ENCODE measurements at places on chromosomes 6 and 20.

DNA sequence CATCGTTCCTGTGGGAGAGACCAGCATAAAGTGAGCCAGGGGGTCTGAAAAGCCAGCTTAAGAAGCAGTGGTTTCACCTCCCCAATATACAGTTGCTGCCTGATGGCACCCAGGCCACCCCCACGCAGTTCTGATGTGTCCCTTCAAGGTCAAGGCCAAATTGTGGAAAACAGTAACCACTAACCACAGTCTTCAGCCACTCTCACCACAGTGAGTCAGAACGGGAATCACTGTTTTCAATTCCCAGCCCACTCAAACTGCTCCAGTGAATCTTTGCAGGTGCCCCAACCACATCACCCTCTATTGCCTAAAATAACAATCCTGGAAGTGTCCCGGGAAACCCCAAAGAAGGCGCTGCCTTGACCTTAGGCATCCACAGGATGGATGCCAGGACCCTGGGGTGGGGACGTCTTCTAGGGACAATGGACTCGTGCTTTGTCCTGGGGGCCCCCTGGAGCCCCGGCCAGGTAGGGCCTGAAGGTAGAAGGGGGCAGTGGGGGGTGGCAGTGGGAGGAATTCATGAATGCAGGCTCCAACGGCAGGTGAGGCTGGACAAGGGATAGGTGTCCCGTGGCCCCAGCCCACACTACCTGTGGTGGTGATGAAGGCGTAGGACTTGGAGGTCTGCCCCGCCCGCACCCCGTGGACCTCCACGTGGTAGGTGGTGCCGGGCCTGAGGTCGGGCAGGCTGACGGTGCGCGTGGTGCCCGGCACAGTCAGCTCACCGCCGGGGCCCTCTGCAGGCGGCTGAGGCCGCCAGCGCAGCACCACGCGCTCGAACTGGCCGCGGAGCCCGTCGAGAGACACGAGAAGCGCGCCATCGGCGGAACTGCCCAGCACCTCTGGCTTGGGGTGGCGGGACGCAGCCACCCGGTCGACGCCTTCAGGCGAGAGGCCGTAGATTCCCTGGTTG lies 22.2 kb downstream of the TNXB start:
- peaks cover 30% of the 10 kb centered on the region for H3K4me1 ChIP-seq
- peaks cover 28% of the 10 kb centered on the region for H3K36me3 ChIP-seq
- no peak overlapping the region for H3K4me3 ChIP-seq
- H3K27ac ChIP-seq = peak overlapping the region; percentile 65
- H3K27me3 ChIP-seq = no peaks in the 10 kb centered on the region

- H3K27ac ChIP-seq = no peak overlapping the region
- no peaks in the 10 kb centered on the region for H3K27me3 ChIP-seq
- no peak for DNase-seq
- peaks cover 6% of the 10 kb centered on the region for H3K4me1 ChIP-seq
- H3K4me3 ChIP-seq = no peak overlapping the region
These were observed 2.8 kb upstream of the RAB23 start for GRCh38 chr6:57224769-57225515.

- no peak for DNase-seq
- no peak overlapping the region for H3K4me3 ChIP-seq
- H3K4me1 ChIP-seq = no peaks in the 10 kb centered on the region
These were observed 69.7 kb downstream of the MDN1 start for GRCh38 chr6:89749918-89750317.

GRCh38 chr6:157804448-157805327 lies 18.4 kb upstream of the SNX9 start:
- H3K36me3 ChIP-seq = no peaks in the 10 kb centered on the region
- no peak overlapping the region for H3K4me3 ChIP-seq
- peaks cover 11% of the 10 kb centered on the region for H3K27me3 ChIP-seq
- H3K27ac ChIP-seq = no peak overlapping the region

DNA sequence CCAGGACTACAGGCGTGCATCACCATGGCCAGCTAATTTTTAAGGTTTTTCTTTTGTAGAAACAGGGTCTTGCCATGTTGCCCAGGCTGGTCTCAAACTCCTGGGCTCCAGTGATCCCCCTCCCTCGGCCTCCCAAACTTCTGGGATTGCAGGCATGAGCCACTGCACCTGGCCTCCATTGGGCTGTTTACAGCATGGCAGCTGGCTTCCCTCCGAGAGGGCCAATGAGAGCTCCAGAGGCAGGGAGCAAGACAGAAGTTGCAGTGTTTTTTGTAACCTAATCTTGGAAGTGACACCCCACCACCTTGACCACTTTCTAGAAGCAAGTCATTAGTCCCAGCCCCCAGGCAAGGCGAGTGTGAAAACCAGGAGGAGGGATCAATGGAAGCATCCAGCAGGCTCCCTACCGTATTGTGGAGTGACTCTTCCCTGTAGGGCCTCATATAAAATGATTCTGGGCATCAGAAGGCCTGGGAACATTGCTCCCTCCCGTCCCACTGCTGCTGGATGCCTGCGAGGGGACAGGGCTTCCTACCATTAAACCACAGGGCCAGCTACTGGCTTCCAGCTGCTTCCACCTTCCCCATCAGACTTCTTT lies 144.4 kb downstream of the ZDHHC14 start:
- H3K27ac ChIP-seq = no peak overlapping the region
- no peaks in the 10 kb centered on the region for H3K36me3 ChIP-seq
- no peaks in the 10 kb centered on the region for H3K27me3 ChIP-seq

GRCh38 chr6:52089758-52090348 lies 2.4 kb upstream of the PKHD1 start:
- H3K36me3 ChIP-seq = no peaks in the 10 kb centered on the region
- no peaks in the 10 kb centered on the region for H3K4me1 ChIP-seq
- no peak overlapping the region for H3K27ac ChIP-seq
- no peaks in the 10 kb centered on the region for H3K27me3 ChIP-seq

GRCh38 chr6:52209770-52210169 lies 23.6 kb downstream of the IL17A start:
- no peak overlapping the region for H3K4me3 ChIP-seq
- no peak for DNase-seq
- no peaks in the 10 kb centered on the region for H3K36me3 ChIP-seq

DNA sequence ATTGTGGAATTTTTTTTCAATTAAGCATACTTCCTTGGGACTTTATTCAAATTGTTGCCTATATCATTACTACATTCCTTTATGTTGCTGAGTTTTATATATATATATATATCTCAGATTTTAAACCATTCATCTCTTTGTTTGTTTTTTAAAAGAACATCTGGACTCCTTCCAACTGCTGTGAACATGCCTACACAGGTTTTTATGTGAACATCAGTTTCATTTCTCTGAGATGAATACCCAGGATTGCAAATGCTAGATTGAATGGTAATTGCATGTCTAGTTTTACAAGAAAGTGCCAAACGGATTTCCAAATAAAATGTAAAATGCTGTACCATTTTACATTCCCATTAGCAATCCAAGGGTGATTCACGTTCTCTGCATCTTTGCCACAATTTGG lies 1289.3 kb downstream of the HACE1 start:
- H3K27ac ChIP-seq = no peak overlapping the region

- no peak for DNase-seq
- H3K27ac ChIP-seq = no peak overlapping the region
- no peaks in the 10 kb centered on the region for H3K4me1 ChIP-seq
- H3K36me3 ChIP-seq = no peaks in the 10 kb centered on the region
These were observed 7.4 kb downstream of the EPM2A start for GRCh38 chr6:145727817-145728388.

GRCh38 chr6:39965751-39966150 lies 31.5 kb upstream of the MOCS1 start:
- no peaks in the 10 kb centered on the region for H3K4me1 ChIP-seq
- DNase-seq = no peak
- H3K27me3 ChIP-seq = no peaks in the 10 kb centered on the region
- H3K27ac ChIP-seq = no peak overlapping the region

DNA sequence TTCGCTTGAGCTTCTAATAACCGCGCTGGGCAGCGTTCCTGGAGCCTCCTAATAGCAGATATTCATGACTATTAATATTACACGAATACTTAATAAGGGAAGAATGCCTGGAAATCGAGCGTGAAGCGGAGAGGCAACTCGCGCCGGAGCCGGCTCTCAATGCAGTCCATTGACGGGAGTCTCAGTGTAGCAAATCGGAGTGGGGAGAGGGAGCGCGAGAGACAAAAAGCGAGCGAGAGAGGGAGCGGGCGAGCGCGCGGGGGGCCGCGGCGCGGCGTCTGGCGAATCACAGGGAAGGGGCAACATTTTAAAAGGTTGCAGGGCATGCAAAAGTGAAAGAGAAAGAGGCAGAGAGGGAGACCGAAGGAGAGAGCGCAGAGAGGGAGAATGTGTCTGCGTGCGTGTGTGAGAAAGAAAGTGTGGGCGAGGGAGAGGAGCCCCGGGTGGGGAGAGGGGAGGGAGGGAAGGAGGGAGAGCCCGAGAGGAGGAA lies 2.9 kb downstream of the TFAP2A start:
- no peaks in the 10 kb centered on the region for H3K36me3 ChIP-seq
- peak; percentile 70 for DNase-seq

DNA sequence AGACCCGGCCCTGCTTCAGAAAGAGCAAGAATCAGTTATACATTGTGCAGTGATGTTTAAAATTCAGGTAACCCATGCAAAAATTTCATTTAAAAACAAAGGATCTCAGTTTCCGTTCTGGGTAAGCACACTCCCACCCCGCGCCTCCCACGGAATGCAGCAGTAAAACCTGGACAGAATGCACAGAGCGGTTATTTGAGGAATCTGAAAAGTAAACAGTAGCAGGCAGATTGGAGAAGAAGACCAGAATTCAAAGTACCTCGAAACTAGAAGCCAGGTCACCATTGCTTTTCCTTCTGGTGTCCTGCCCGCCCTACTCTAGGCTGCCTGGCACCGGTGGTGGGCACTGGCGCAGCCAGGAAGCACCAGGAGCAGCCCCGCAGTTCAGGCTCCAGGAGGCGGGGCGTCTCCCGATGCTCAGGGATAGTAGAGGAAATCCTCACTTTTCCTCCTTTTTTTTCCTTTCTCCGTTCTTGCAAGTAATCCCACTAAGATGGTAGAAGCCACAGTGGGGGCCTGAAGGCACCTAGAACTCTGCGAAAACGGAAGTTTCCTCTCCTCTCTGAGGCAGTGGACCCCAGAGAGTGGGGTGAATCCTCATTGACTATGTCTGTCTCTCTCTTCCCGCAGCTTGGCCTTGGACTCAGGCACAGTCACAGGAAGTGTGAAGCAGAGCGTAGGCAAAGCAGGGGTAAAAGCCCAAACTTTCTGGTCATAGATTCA lies 28.3 kb downstream of the METTL24 start:
- peak overlapping the region; percentile 59 for H3K27ac ChIP-seq

DNA sequence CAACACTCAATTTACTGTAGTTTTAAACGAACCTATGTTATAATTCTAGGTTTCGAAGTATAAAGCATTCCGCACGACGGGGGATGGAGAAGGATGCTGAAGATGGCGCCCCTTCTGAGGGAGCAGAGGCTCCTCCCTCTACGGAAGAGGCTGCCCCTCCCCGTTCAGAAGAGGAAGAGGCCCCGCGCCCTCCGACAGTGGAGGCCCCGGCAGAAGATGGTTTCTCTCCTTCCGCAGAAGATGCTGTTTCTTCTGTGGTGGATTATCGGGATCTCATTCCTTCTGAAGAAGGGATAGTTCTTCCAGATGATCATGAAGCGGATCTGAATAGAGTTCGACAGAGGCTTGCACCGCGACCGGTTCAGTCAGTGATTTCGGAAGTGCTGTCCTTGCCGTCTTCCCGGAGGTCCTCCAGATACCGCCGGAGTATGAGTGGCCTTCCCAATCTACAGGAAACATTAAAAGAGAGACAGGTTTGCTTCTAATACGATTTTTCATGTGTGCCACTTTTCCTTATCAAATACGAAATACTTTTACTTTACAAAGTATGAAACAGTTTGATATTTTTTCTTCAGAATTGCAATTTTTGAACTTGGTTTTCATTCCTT lies 7.7 kb downstream of the DNAH8 start:
- H3K4me1 ChIP-seq = no peaks in the 10 kb centered on the region
- no peaks in the 10 kb centered on the region for H3K27me3 ChIP-seq
- no peak for DNase-seq

GRCh38 chr6:6932968-6933367 lies 174.8 kb upstream of the RREB1 start:
- no peak for DNase-seq
- no peak overlapping the region for H3K4me3 ChIP-seq
- no peaks in the 10 kb centered on the region for H3K36me3 ChIP-seq
- no peaks in the 10 kb centered on the region for H3K27me3 ChIP-seq
- no peak overlapping the region for H3K27ac ChIP-seq

DNA sequence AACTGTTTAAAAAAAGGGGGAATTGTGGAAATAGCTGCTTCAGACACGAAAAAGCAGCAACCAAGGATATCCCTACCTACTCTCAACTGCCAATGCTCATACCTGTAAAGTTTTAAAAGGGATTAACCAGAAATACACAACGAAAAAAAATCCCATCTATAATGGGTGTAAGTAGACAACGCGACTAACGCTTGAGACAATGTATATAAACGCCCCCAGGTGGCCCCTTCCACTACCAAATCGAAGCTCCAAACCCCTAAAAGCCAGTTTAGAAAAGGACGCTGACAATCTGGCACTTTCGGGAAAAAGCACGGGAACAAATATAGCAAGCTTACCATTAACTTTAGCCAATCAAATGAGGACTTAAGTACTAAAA lies 94.5 kb upstream of the BTN3A2 start:
- no peaks in the 10 kb centered on the region for H3K36me3 ChIP-seq
- no peak overlapping the region for H3K27ac ChIP-seq
- no peak for DNase-seq

DNA sequence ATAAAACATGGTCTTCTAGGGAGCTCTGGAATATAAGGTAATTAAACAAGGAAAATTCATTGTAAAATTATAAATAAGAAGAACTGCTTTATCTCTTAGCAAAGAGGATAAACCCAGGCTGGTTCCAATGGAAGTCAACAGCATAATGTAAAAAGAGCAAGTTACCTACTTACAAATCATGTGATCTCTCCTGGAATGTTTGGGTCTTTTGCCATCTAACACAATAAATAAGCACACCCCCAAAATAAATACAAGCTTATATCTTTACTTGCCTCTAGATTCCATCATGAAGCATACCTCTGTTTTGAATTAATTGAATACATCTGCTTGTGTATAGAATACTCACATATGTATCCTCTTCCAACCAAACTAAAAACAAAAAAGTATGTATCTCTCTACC lies 2.5 kb upstream of the PHACTR1 start:
- no peak overlapping the region for H3K4me3 ChIP-seq
- no peak for DNase-seq
- H3K36me3 ChIP-seq = no peaks in the 10 kb centered on the region
- no peaks in the 10 kb centered on the region for H3K4me1 ChIP-seq

GRCh38 chr6:159716247-159717096 lies 10.8 kb upstream of the WTAP start:
- peaks cover 26% of the 10 kb centered on the region for H3K4me1 ChIP-seq
- H3K36me3 ChIP-seq = no peaks in the 10 kb centered on the region
- no peaks in the 10 kb centered on the region for H3K27me3 ChIP-seq
- peak overlapping the region; percentile 71 for H3K27ac ChIP-seq
- H3K4me3 ChIP-seq = no peak overlapping the region

GRCh38 chr6:42047790-42048405 lies 2.4 kb upstream of the TAF8 start:
- peaks cover 15% of the 10 kb centered on the region for H3K36me3 ChIP-seq
- H3K27ac ChIP-seq = peak overlapping the region; percentile 96
- H3K4me1 ChIP-seq = peaks cover 77% of the 10 kb centered on the region

GRCh38 chr6:128057946-128058345 lies 157.1 kb upstream of the THEMIS start:
- DNase-seq = no peak
- no peaks in the 10 kb centered on the region for H3K27me3 ChIP-seq
- no peaks in the 10 kb centered on the region for H3K36me3 ChIP-seq
- no peak overlapping the region for H3K4me3 ChIP-seq

- peaks cover 72% of the 10 kb centered on the region for H3K36me3 ChIP-seq
- peaks cover 86% of the 10 kb centered on the region for H3K4me1 ChIP-seq
- H3K4me3 ChIP-seq = no peak overlapping the region
- DNase-seq = no peak
- peak overlapping the region; percentile 70 for H3K27ac ChIP-seq
- H3K27me3 ChIP-seq = no peaks in the 10 kb centered on the region
These were observed 25.9 kb downstream of the NEDD9 start for GRCh38 chr6:11206576-11206975.
